ENCODE measurements at places on chromosomes 3 and 15.

DNA sequence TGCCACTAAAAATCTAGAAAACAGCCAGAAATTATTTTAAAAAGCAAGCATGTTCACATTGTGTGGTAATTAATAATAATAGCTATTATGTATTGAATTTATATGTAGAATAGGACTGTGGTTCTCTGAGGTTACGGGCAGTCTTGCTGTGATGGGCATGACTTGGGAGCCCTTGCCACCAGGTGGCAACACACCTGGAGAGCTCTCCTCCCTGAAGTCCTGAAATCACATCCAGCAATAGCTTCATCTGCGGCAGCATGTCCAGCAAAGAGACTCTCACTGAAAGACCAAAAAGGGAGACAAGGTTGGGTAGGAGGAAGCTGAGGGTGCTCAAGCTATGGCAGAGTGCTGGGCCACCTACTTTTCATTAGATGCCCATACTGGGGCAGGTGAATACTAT lies 206.8 kb upstream of the IL12A start:
- no peak for DNase-seq

- DNase-seq = no peak
These were observed 738 bp downstream of the ACAP2 start for GRCh38 chr3:195441992-195442572.

DNA sequence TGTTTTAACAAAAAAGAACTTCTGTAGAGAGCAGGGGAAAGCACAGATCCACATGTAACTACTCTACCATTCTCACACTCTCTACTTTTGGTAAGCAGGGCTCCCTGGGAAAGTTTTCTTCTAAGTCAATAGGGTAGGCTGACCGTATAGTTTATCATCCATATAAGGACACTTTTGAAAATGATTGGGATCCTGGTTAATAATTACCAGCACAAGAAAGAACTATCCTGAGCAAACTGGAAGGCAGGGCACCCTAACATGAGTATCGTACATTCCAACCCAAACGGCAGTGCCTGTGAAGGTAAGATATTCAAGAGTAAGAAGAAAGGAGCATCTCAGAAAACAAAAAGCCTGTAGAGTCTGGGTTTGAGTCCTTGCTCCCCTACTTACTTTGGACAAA lies 22.1 kb downstream of the SUSD5 start:
- no peak for DNase-seq

DNA sequence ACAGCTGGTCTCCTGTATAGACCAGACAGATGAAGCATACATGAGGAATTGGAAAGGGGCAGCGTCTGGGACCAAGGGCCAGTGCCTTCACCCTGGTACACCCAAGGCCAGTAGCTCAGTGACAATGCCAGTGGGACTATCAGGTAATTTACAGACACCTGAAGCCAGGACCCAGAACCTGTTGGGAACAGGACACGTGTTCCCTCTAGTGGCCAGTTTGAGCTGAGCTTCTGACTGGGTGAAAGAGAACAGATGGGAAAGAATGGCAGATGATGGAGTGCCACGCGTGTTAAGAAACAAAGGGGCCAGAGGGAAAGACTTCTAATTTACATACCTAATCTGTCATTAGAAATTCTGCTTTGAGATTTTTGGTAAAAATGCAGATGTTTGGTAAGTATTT lies 5.1 kb upstream of the SLC25A38 start:
- no peak for DNase-seq

- DNase-seq = no peak
These were observed 114.4 kb upstream of the IQSEC1 start for GRCh38 chr3:13187593-13187992.

DNA sequence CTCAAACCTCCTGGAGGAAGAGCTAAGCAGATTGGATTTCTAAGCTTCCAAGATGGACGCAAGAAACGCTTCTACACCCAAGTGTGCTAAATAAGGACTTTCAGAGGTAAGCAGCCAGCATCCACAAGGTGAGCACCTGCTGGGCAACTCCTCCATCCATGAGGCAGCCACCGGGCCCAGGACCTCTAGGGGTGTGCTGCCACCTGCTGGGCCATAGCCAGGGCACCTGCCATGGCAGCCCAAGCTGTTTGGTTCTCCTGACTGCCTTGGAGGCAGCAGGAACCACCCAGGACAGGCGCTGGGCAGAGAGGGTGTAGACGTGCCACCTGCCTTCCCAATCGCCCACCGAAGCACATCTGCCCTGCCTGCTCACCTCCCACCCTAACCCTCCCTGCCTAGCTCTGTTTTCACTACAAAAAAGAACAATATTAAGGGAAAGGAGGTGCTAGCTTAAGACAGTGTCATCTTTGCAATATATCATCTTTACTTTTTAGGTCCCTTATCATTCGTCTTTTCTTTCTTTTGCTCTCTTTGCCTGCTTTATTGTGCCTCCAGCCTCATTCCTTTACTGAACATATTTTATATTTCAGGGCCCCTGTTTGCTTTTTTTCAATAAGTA lies 12.9 kb downstream of the C15orf62 start:
- peak; percentile 29 for DNase-seq

- DNase-seq = no peak
These were observed 674.2 kb downstream of the TBL1XR1 start for GRCh38 chr3:176523114-176523513.

DNA sequence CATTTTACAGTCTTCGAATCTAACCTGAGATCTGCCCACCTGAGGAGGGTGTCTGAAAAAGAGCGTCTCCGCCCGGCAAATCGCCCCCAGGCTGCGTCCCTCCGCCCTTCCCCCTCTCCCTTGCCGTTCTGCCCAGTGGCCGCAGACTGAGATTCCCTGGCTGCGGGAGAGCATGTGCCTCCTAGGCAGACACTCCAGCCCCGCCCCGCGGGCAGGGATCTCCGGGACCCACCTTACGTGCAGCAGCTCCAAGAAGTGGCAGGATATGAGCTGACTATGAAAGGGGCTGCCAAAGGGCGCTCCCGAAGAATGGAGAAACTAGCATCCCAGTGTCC lies 2.7 kb upstream of the WNT5A start:
- no peak for DNase-seq

DNA sequence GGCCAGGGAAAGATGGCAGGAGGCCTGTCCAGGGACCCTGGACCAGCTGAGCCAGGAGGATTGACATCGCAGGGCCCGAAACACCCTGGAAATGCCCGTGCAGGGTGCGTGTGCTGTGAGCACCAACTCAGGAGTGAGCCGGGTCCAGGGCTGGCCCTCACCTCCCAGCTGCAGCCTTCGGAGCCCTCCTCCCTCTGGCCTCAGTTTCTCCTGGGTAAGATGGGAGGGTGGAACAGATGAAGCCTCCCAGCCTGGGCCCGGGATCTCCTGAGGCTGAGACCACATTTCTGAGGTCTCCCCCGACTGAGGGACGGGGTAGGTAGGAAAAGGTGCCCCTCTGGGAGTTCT lies 5.3 kb upstream of the CALML4 start:
- no peak for DNase-seq

DNA sequence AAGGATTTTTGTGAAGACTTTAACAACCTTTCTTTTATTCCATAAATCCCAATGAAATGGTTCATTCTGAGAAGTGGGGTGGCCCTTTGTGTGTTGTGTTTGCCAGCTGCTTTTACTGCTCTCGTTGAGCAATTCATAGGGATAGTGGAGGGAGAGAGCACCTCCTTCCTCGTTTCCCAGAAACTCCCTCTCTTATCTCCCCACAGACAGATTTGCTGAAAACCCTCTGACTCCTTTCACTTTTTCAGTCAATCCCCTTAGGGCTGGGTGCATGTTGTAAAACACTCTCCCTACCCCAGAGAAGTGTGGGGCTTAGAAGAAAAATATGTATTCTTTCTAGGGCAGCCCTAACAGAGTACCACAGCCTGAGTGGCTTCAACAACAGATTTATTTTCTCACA lies 557.2 kb upstream of the RGMA start:
- no peak for DNase-seq

DNA sequence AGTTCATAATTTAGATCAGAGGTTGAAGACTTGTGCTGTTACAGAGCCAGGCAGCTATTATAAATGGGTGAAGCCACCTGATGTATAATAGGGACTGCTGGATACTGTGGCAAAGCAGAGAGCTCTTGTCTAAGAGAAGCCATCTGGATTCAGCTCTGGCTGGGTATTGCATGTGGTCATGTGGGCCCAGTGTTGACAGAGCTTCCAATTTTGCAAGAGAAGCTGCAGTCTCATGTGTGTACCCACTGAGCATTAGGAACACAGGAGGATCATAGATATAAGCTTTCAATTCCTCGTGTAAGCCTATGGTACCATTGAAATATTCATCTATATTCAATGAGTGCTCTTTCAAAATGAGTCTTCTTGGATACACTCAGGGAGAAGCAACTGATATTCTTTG lies 303.9 kb upstream of the SLCO3A1 start:
- DNase-seq = no peak

- no peak for DNase-seq
These were observed 220.1 kb upstream of the PRICKLE2 start for GRCh38 chr3:64445109-64445943.
